ENCODE measurements at places on chromosomes 4 and X.

DNA sequence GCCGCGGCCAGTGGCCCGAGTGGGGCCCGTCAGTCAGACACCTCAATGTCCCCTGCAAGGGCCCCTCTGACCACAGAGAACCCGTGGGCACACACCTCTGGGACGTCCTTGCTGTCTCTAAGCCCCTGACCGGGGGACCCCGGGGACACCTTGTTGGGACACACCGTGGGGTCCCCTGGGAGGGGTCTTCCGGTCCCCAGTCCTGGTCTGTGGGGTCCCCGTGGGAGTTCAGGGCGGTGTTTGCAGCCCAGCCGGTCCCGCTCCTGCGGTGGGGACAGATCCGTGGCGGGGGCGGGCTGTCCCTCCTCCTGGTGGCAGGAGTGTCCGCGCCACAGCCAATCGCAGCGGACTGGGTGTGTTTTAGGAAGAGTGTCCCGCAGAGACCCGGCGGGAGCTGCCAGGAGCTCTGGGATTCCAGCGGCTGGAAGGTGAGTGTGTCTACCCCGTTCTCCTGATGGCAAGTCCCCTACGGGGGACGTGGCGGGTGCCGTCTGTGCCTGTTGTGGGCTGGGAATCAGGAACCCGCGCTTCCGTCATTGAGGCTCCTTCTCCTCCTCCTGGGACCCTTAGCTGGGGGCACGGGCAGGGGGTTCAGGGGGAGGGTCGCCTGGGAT lies 5.1 kb upstream of the PLCXD1 start:
- DNase-seq: no peak

DNA sequence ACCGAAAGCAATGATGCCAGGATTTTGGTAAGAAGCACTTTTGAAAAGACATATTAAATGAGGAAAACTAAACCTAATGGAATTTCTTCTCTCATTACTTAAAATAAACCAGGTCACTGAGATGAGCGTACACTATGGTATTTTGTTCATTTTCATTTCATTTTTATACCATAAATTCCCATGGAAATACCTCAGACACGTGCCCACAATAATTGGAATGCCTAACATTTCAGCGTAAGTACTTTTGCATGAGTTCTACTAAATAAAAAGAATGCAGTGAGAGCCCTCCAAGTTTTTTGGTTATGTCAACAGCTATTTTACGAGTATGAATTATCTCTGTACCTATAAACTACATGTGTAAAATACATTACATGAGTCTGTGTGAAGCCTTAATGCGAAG lies 3.2 kb downstream of the CAMK2D start:
- DNase-seq: no peak

GRCh38 chr4:106424426-106424825 lies 55.8 kb upstream of the GIMD1 start:
- no peak for DNase-seq

DNA sequence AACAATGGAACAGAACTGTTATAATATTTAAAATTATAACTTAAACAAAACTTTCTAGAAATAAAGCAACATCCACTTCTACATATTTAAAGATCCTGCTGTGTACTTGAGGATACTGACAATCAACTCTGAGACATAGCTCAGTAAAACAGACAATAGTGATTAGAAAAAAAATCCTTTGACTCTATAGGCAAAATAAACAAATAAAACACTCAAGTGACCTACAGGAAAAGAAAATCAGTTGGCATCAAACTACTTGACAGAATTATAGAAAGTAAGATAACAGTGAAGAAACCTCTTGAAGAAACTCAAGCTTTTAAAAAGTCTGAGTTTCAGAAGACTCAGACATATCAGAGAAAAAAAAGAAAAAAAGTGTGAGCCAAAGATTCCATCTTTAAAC lies 55.9 kb upstream of the THOC2 start:
- no peak for DNase-seq

DNA sequence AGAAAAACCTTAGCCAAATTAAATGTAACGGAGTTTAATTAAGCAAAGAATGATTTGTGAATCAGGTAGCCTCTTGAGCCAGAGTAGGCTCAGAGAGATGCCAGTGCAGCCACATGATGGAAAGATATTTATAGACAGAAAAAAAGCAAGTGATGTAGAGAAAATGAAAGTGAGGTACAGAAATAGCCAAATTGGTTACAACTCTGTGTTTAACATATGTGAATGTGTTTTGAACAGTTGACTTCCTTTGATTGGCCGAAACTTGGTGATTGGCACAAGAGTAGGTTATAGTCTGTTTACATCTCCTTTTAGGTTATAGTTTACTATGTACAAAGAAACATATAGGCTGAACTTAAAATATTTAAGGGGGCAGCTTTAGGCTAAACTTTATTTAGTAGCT lies 459.9 kb upstream of the BOD1L1 start:
- DNase-seq: no peak

DNA sequence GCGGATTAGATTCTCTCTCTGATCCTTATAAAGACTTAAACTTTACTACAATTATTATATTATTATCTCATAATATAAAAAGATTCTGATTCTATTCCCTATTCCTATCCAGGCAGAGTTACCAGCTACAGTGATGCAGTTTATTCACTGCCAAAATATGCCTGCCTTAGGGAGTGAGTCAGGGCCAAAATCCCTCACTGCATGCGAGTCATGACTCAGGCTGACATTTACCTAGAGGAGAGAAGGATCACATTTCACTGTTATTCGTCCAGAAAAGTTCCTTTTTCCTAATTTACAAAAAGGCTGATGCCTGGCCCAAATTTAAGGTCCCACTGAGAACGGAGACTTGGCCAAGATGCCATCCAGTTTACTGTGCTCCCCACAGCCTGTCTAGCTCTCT lies 168.5 kb upstream of the LDB2 start:
- no peak for DNase-seq

DNA sequence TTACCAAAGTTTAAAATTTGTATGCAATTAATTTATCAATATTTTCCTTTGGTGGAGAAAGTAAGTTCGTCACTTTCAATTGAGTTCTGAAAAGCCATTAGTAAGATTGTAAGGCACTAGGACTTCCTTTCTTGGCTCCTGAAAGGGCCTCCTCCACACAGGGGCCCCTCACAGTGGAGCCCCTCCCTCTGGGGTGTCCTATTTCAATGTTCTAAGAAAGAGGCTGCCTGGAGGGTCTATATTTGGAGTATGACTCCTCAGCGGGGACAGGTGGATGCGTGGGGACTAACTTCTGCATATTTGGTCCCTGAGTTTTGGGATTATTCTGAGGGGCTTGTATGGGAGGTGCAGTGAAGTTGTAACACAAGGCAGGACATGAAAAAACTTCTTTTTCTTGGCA lies 1.6 kb upstream of the ARMCX4 start:
- no peak for DNase-seq

DNA sequence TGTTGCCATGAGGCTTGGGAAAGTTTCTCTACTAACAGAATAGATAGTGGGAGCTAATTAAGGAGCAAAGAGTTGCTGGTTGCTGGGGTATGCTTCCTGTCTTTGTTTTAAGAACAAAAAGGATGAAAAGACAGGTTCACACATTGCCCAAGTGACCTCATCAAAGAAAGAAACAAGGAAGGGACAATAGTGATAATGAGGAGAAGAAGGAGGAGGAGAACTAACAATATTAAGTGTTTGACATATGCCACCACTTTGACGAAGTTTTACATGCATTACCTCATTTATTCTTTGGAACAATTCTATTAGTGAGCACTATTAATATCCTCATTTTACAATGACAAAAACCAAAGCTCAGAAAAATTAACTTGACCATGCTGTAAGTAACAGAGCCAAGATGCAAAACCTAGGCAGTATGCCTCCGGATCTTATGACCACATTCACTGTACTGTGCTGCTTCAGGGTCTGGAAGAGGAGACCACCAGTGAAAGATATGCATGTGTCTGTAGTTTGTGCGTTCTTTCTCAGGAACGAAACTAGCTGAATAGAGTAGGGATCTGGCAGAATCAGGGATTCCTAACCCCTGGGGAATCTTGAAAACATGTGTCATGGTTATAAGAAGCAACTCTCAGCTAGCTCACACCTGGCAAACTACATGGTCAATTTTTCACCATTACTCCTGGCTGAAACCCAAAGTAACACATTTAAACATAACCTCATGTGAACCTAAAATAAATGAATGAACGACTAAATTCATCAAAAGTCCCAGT lies 83.8 kb downstream of the MOSPD2 start:
- DNase-seq: no peak

DNA sequence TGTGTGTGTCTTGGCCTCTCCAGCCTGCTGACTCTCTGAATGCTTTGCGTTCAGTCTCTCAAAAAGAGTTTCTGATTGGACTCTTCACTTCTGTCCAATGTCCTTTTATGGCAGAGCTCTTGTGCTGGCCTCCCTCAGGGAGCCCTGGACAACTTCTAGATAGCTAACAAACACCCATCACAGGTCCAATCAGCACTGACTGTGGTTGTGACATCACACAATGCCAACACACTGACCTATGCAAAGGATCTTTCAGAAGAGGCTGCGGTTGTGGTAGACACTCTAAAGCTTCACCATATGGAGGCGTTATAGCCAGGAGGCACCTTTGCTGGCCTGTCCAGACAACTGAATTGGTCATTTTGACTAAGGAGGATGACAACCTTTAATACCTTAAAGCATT lies 53.8 kb upstream of the LSM6 start:
- DNase-seq: no peak

GRCh38 chr4:140869446-140869845 lies 113.3 kb upstream of the TBC1D9 start:
- DNase-seq: no peak

DNA sequence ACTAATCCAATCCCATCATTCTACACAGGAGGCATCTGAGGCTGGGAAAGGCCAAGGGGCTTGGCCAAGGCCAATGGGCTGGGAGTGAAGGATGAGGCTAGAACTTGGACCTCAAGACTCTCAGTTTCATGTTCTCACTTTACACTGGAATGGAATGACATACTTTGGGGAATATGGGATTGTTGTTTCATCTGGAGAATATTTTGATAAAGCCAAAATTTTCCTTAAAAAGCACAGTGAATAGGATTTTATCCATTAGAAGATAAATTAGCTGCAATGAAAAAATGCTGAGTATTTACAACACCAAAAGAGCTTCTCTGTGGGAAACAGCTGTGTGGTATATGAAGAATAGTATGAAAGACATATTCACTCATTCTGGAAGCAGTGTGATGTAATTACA lies 29.3 kb downstream of the SMIM20 start:
- no peak for DNase-seq

DNA sequence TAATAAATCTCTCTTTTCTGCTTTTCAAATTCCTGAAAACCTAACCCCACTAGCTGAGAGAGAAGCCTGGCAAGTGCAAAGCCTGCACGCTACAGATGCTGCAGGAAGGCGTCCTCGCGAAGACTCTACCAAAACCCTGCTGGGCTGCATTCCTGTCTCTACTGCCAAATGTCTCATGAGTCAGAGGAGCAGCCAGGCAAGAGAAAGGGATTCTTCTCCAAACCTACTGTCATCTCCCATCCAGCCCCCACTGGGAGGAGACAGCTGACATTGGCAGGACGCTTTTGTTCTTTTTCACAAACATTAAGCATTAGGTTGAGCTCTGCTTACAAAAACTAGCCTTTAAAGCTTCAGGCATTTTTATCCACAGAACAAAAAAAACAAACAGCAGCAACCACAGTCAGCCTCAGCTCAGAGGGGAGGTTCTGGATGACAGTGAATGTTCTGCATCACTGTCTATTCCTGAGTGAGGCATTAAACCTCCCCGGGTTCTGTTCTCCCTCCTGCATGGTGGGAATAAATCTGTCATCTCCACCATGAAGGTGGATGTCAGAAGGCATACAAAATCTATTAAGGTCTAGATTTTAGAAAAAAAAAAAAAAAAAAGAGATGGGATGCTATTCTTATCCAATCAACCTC lies 18.0 kb downstream of the CRMP1 start:
- DNase-seq: no peak
